Fibroblast of villous mesenchyme (primary cell): ENCODE measurements at places on chromosomes 3 and 15. TPM values are rescaled to one million over a fixed set of nuclear protein-coding genes. Genes with fewer than 3 reads are reported as not detected.

SLC28A1 gene
- not detected in 2 replicates for total RNA-seq

TAMM41 gene
- 9.0 and 10.4 TPM in 2 replicates for total RNA-seq

CKMT1A gene
- total RNA-seq = not detected in 2 replicates

PLCL2 gene
- total RNA-seq = 3.9 and 5.6 TPM in 2 replicates

GJD2 gene
- not detected in 2 replicates for total RNA-seq
